ENCODE measurements at places on chromosomes 16 and 17.

- peak; percentile 86 for DNase-seq
Measured at GRCh38 chr16:14378689-14379467, 251.2 kb downstream of the PARN start.

DNA sequence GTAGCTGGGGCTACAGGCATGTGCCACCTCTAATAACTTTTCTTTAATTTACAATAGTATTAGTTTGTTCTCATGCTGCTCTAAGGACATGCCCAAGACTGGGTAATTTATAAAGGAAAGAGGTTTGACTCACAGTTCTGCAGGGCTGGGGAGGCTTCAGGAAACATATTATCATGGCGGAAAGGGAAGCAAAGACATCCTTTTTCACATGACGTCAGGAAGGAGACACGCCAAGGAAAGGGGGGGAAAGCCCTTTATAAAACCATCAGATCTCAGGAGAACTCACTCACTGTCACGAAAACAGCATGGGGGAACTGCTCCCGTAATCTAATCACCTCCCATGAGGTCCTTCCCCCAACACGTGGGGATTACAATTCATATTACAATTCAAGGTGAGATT is 18.3 kb downstream of the IL4R start:
- no peak for DNase-seq

DNA sequence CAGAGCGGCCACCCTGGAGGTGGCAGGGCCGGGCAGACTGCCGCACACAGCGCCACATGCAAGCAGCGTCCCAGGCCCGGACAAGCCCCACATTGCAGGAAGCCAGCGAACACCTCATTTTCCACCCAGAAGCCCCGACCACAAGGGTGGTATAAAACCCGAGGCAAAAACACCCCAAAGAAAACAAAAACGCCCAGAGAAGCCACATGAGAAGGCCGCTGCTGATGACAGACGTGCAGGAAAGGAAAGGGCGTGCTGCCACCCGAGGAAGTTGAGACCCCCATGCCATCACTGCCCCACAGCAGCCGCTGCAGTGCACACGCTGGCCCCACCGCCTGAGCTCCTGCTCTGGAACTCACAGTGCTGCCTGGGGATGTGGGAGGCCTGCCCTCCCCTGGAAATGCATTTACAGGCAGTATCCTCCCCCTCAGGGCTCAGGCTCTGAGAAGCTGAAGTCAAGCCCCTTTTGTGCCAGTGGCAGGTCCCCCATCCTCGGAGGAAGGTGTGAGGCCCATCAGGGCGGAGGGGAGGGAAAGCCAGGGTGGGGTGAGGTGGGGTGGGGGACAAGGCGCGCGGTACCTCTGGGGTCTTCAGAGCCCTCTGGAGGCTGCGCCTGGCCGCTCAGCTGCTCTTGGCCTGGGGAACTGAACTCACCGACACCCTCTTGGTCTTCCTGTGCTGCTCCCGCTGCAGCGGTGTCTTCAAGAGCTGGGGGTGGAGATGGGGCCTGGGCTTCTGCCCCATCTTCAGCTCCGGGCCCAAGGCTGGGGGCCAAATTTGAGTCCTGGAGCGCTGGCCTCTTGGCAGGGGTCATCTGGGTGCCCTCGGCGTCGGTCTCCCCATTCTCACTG is 62.0 kb downstream of the IL21R start:
- no peak for DNase-seq

GRCh38 chr17:47267354-47267828 is 13.8 kb downstream of the ITGB3 start:
- DNase-seq, result no peak

DNA sequence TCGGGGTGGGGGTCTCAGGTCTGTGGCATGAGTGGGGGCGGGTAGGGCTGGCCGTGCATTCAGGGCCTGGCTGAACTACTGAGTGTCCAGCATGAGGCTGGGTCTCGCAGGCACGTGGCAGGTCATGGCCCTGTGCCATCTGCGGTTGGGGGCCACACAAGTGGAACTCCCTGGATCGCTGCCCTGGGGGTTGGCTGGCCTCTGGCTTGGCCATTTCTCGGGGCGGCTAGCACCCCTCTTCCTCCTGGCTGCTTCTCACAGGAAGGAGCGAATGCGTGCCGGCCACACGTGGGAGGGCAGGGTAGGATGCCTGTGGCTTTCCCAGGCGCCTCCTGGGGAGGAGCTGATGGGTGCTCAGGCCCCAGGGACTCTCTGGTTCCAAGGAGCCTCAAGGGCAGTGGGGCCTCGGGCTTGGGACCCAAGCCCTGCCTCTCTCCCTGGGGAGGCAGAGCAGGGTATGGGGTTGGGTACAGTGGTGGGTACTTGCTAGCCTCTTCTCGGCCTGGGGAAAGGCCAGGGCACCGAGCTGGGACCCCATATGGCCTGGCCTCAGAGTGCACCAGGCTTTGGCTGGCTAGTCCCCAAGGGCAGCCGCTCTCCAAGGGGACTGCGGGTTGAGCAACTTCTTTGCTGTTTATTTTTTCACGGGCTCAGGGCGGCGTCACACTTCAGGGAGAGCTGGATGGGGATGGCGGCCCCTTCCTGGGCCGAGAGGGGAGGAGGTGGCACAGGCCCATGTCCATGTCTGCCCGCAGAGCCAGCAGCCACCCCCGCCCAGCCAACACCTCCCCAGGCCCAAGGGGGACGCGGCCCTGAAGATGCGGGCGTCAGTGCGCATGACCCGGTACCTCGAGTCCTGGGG is 37.5 kb downstream of the ADCY7 start:
- peak; percentile 68 for DNase-seq

All from RWPE2 (cell line).